ENCODE measurements at places on chromosomes 6 and 20. TPM values are rescaled to one million over a fixed set of nuclear protein-coding genes. Genes with fewer than 3 reads are reported as not detected.

Gene TRERF1
- 4.0 TPM for total RNA-seq

Gene NKAPL
- not detected for total RNA-seq

Gene THBD
- 18.0 TPM for total RNA-seq

- DNase-seq, result no peak
These were observed 2.1 kb downstream of the VEGFA start for GRCh38 chr6:43771858-43772680.

DNA sequence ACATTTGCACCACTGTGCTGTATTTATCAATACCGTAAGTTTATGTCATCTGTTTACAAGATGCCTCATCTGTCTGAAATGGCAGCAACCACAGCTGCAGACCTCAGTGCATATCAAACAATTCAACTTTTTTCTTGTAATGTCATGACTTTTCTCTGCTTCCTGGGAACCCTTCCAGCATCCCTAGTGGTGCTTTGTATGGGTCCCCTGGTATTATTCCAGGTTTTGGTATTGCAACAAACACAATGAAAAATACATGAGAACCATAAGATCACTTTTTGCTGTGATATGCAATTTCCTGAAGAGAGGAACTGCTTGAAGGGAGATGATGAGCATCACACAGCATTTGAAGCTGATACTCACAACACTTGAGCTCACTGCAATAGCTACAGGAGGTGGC is 12.0 kb upstream of the TXNDC5 start:
- DNase-seq, result no peak

DNA sequence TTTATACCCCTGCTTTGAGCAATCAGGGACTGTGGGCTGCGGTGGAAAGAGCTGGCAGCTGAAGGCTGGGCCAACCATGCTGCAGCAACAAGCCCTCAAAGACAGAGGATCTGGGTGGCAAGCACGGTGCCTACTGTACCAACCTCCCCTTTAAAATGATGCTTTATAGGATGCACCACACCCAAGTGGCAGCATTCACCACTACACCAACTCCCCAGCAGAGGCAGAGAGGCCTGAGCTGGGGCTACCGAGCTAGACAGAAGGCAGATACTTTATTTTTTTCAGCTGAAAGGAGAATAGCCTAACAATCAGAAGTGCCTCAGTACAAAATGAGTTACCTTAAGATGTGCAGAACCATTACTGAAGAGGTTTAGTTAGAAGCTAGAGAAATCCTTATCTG is 31.4 kb downstream of the KIF16B start:
- DNase-seq, result no peak

GRCh38 chr20:17825252-17825959 is 125.6 kb downstream of the BANF2 start:
- no peak for DNase-seq

Measured in RPMI7951 (cell line).